Endothelial cell (in vitro differentiated cells): ENCODE measurements at places on chromosomes 3 and 15.

DNA sequence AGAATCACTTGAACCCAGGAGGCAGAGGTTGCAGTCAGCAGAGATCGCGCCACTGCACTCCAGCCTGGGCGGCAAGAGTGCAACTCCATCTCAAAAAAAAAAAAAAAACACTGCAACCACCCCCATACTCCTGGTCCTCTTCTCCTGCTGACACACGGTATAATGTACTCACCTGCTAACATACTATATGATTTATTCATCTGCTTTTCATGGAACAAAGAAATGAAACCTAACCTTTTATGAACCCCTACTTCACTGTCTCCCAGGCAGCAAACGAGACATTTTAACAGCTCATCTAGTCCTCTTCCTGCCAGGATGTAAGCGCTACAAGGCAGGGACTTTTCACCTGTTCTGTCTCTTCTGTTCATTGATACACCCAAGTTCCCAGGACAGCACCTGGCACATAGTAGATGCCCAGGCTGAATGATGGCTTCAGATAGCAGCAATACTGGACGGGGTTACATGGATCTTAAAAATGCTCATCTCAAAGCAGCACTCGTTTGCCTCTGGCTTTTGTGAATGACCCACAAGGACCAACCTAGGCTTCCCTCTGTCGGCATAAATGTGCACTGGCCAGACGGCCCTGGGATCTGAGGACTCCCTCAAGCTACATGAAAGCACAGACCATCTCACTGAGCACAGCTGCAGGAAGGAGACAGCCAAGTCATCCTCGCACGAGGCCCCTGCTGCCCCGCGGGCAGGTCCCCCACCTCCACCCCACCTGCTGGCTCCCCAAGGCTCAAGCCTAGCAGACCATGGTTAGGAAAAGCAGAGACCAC lies 20.3 kb downstream of the XXYLT1 start:
- DNase-seq: no peak

GRCh38 chr3:167899093-167899492 lies 163.6 kb downstream of the SERPINI1 start:
- no peak for DNase-seq

DNA sequence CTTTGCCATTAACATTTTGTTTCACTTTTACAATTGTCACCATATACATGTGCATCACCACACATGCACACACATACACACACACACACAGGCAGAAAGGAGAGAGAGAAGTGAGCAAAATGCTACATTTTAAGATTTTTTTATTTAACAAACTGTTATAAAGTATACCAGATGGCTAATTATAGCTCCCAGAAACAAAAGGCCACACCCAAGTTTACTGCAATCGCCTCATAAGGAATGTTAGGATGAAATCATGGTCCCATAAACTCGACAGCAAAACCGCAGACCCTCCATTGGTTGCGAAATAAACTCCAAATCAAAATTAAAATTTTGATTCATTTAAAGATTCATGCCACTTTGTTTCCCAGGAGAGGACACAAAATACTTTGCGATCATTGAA lies 16.1 kb upstream of the C15orf61 start:
- no peak for DNase-seq

GRCh38 chr15:89018207-89018606 lies 70.0 kb upstream of the ABHD2 start:
- DNase-seq: no peak

DNA sequence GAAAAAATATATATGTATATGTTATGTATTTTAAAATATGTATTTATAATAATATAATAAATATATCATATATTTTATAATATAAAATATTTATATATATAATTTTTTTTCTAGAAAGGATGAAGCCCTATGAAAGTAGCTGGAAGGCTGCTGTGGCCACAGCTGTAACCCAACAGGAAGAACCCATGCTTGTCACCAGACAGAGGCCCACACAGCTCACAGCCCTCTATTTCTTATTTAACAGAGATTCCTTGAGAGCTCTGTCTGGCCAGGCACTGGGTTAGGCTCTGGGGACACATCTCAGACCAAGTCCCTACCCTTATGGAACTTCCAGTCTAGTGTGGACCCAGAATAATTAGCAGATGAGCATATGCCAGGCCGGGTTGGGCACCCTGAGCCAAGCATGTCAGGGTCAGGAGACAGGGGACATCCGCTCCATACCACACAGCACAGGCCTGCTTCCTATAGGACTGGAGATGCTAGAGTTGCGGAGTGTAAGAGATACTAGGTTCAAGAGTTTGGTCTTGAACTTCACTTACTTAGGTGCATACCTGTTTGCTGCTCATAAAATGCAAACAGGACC lies 20.5 kb downstream of the MGLL start:
- no peak for DNase-seq

- no peak for DNase-seq
Observed at GRCh38 chr3:187746442-187747281, 1.4 kb upstream of the BCL6 start.

- no peak for DNase-seq
Observed at GRCh38 chr15:27951191-27951890, 147.8 kb downstream of the OCA2 start.
